ENCODE measurements at places on chromosomes 5 and 9. TPM values are rescaled to one million over a fixed set of nuclear protein-coding genes. Genes with fewer than 3 reads are reported as not detected.

- H3K27me3 ChIP-seq, result no peaks in the 10 kb centered on the region
- H3K27ac ChIP-seq, result no peak overlapping the region
- H3K36me3 ChIP-seq, result no peaks in the 10 kb centered on the region
- H3K4me3 ChIP-seq, result no peak overlapping the region
- DNase-seq, result no peak
Observed at GRCh38 chr5:58439094-58439644, 20.7 kb downstream of the PLK2 start.

DNA sequence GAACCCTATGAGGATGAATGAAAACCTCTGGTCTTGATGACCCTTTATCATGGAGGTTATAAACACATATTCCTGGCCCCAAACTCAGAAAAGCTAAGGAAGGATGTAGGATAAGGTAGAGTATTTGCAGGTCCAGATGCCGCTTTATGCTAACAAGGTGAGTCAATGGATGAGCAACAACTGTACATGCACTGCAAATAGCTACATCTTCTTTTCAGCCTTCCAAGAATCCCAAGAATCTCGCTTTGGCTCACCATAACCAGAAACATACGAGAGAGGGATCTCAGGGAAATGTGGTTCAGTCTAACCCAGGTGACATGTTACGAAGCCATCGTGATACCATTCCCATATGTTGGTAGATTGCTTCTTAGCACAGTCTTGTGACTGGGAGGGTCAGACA is 152.3 kb upstream of the ANKH start:
- no peaks in the 10 kb centered on the region for H3K36me3 ChIP-seq
- DNase-seq, result no peak
- no peaks in the 10 kb centered on the region for H3K4me1 ChIP-seq
- no peak overlapping the region for H3K27ac ChIP-seq
- no peaks in the 10 kb centered on the region for H3K27me3 ChIP-seq

- no peak overlapping the region for H3K27ac ChIP-seq
- no peak for DNase-seq
Observed at GRCh38 chr9:89940625-89941024, 335.8 kb downstream of the GADD45G start.

GRCh38 chr9:28970241-28970654 is 1397.0 kb upstream of the C9orf72 start:
- no peaks in the 10 kb centered on the region for H3K4me1 ChIP-seq
- no peak for DNase-seq
- no peaks in the 10 kb centered on the region for H3K36me3 ChIP-seq
- no peaks in the 10 kb centered on the region for H3K27me3 ChIP-seq
- H3K27ac ChIP-seq, result no peak overlapping the region

GRCh38 chr9:96241391-96241809 is 60.6 kb downstream of the HSD17B3 start:
- no peak overlapping the region for H3K27ac ChIP-seq
- no peak for DNase-seq
- H3K27me3 ChIP-seq, result no peaks in the 10 kb centered on the region
- H3K4me1 ChIP-seq, result peaks cover 7% of the 10 kb centered on the region
- no peak overlapping the region for H3K4me3 ChIP-seq
- no peaks in the 10 kb centered on the region for H3K36me3 ChIP-seq

DNA sequence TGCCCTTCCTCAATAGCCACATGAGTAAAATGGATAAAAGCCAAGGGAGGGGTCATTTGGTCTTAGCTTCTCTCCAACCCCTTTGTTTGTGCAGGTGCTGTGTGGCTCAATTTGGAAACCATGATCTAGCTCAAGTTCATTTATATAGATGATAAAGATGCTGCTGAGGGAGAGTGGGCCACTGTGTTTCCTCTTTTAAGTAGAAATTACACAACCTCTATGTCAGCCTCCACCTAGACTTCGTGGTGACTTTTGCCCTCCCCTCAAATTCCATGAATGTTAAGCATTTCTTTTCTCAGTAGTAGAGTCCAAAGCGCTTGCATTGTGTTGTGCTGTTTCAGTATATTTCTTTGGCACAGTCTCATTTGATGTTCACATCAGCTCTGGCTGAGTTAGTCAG is 241.4 kb downstream of the ARHGAP26 start:
- peak; percentile 51 for DNase-seq
- H3K27me3 ChIP-seq, result no peaks in the 10 kb centered on the region
- H3K4me3 ChIP-seq, result no peak overlapping the region

GRCh38 chr9:122228191-122228567 is 578 bp downstream of the LHX6 start:
- no peak overlapping the region for H3K27ac ChIP-seq
- no peak for DNase-seq
- no peaks in the 10 kb centered on the region for H3K36me3 ChIP-seq
- H3K4me3 ChIP-seq, result no peak overlapping the region

DNA sequence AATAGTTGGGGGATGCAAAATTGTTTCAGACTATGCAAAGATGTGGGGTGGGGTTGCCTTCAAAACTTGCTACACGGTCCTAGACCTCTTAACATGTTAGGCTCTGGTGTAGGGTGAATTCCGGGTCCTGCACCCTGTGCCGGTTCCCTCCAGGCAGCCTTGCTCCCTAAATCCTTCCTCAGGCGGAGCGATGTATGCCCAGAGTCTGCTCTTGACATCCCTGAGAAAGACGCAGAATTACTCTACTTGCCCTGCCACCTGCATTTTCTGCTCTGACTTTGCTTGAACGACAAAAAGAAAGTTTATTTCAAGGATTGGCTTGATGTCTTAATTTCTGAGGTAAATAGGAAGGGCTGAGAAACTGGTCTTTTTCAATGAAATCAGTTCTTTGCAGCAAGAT is 691 bp downstream of the THBS4 start:
- peaks cover 28% of the 10 kb centered on the region for H3K27me3 ChIP-seq
- H3K4me3 ChIP-seq, result no peak overlapping the region
- no peaks in the 10 kb centered on the region for H3K36me3 ChIP-seq
- H3K4me1 ChIP-seq, result peaks cover 8% of the 10 kb centered on the region
- H3K27ac ChIP-seq, result no peak overlapping the region

- no peaks in the 10 kb centered on the region for H3K4me1 ChIP-seq
- no peaks in the 10 kb centered on the region for H3K27me3 ChIP-seq
Observed at GRCh38 chr5:102624405-102624804, 125.6 kb upstream of the SLCO6A1 start.

Gene UQCRQ
- 407 TPM for total RNA-seq

DNA sequence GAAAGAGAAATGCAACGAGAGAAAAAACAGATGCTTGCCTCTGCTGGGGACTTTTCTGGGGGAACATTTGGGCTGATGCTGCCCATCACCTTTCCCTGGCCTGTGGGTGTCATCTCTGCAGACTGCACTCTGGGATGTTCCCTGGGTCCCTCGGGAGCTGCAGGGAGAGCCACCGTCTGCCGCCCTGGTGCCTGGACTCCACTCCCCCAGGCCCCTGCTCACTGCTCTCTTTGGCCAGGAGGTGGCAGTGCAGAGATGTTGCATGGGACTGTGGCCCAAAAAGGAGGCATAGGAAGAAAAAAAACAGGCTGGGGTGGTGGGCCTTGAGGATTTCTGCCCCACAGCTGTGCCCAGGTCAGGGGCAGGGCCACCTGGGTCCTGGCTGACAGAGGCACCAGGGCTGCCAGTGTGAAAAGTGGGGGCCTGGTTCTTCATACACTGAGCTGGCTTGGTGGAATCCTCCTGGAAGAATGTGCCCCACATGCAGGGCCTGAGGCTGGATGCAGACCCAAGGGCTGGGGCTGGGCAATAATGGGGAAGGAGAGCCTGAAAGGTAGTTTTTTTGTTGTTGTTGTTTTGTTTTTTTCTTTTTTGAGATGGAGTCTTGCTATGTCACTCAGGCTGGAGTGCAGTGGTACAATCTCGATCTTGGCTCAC is 353.6 kb downstream of the SLIT3 start:
- no peak overlapping the region for H3K4me3 ChIP-seq
- H3K27ac ChIP-seq, result no peak overlapping the region
- no peaks in the 10 kb centered on the region for H3K36me3 ChIP-seq
- DNase-seq, result peak; percentile 62
- H3K4me1 ChIP-seq, result peaks cover 5% of the 10 kb centered on the region
- no peaks in the 10 kb centered on the region for H3K27me3 ChIP-seq

Gene TMOD1
- total RNA-seq, result 27.3 TPM

Gene BARHL1
- 2.0 TPM for total RNA-seq

GRCh38 chr9:123390337-123391135 is 34.5 kb downstream of the CRB2 start:
- no peaks in the 10 kb centered on the region for H3K27me3 ChIP-seq
- H3K27ac ChIP-seq, result no peak overlapping the region
- H3K36me3 ChIP-seq, result peaks cover 15% of the 10 kb centered on the region
- DNase-seq, result no peak

- DNase-seq, result peak; percentile 61
- no peaks in the 10 kb centered on the region for H3K36me3 ChIP-seq
- H3K27ac ChIP-seq, result no peak overlapping the region
- H3K4me1 ChIP-seq, result peaks cover 10% of the 10 kb centered on the region
Observed at GRCh38 chr9:70020991-70021571, 22.6 kb upstream of the MAMDC2 start.

DNA sequence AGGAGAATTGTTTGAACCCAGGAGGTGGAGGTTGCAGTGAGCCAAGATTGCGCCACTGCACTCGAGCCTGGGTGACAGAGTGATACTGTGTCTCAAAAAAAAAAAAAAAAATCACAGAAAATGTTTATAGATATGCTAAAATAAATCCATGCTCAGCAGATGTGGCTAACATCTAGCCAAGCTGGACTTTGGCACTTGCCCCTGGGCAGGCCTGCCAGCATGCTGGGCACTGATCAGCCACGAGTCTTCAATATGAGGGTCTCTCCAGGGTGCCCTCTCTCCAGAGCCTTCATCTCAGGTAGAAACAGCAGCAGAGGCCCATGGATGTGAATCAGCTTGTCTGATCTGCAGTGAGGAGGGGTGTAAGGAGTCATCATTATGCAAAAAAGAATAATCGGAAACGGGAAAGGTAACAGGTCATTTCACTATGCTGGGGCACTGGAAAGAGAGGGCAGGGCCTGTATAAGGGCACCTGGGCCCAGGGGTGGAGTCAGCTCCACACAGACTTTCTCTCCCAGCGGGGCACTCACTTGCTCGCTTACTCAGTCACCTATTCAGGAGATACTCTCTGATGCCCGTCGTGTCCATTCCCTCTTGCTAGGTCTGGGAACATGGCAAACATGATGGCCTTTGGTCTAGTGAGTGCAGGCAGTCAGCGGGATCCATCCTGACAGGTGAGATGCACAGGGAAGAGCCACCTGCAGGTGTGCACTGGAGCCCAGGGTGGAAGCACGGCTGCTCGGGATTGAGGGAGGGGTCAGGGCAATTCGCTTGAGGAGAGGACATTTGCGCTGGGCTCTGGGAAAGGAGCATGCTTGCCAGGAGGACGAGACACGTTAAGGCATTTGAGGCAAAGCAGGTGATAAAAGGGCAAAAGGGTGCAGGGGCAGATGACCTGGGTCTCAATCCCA is 17.1 kb downstream of the RNF44 start:
- no peaks in the 10 kb centered on the region for H3K27me3 ChIP-seq
- no peak overlapping the region for H3K4me3 ChIP-seq
- no peaks in the 10 kb centered on the region for H3K4me1 ChIP-seq
- peaks cover 2% of the 10 kb centered on the region for H3K36me3 ChIP-seq
- H3K27ac ChIP-seq, result no peak overlapping the region
- no peak for DNase-seq

Gene CAVIN4
- total RNA-seq, result 3.1 TPM

- no peak overlapping the region for H3K4me3 ChIP-seq
- no peaks in the 10 kb centered on the region for H3K36me3 ChIP-seq
- DNase-seq, result no peak
- no peaks in the 10 kb centered on the region for H3K4me1 ChIP-seq
- H3K27me3 ChIP-seq, result no peaks in the 10 kb centered on the region
Observed at GRCh38 chr5:91865915-91866314, 482.8 kb upstream of the ARRDC3 start.

GRCh38 chr9:114774524-114774923 is 31.3 kb downstream of the TNFSF15 start:
- no peaks in the 10 kb centered on the region for H3K4me1 ChIP-seq
- no peak overlapping the region for H3K4me3 ChIP-seq
- no peak for DNase-seq
- no peaks in the 10 kb centered on the region for H3K36me3 ChIP-seq
- no peaks in the 10 kb centered on the region for H3K27me3 ChIP-seq
- H3K27ac ChIP-seq, result no peak overlapping the region

DNA sequence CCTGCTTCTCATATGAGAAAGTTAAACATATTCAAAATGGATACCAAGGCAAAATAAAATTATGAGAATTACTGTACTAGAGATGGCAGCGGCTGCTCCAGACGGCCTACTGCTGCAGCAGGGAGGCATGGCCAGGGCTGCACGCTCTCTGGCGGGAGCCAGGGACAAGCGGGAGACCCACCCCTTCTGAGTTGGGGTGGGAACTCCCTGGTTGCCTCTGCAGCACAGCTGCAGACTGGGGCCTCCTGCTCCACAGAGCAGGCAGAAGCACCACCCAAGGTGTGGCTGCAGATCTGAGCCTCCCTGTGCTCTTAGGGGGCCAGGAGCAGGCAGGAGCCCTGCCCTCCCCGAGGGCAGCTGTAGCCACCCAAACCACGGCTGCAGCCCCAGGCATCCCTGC is 2.3 kb upstream of the AUH start:
- H3K4me1 ChIP-seq, result peaks cover 4% of the 10 kb centered on the region
- H3K27me3 ChIP-seq, result no peaks in the 10 kb centered on the region
- no peak overlapping the region for H3K27ac ChIP-seq
- no peaks in the 10 kb centered on the region for H3K36me3 ChIP-seq
- DNase-seq, result no peak
- no peak overlapping the region for H3K4me3 ChIP-seq

DNA sequence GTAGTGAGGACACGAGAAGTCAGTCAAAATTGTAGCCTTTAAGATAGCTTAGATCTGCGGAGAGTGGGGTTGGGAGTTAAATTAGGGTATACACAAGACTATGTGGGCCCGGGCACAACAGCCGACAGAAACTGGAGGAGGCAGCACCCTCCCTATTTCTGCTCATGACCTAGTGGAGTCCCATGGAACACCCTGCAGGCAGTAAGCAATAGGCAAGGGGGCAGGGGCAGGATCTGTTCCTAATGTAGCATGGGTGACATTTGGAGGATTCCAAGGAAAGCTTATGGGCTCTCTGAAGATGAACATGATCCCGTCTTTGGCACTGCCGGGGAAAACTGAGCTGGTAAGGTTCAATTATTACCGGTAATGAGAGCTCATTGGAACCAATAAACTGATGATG is 67.0 kb downstream of the FEM1C start:
- no peaks in the 10 kb centered on the region for H3K27me3 ChIP-seq
- no peak for DNase-seq
- no peak overlapping the region for H3K4me3 ChIP-seq
- no peaks in the 10 kb centered on the region for H3K36me3 ChIP-seq
- H3K4me1 ChIP-seq, result peaks cover 4% of the 10 kb centered on the region
